ENCODE measurements at places on chromosomes 11 and 22. TPM values are rescaled to one million over a fixed set of nuclear protein-coding genes. Genes with fewer than 3 reads are reported as not detected.

The ACAD8 gene
- total RNA-seq = 22.5 TPM

The SHANK2 gene
- not detected for total RNA-seq

The PHOX2A gene
- not detected for total RNA-seq

The OR51E2 gene
- total RNA-seq = not detected

The LRRC4C gene
- total RNA-seq = not detected

The NCAPD3 gene
- total RNA-seq = 85.9 TPM

The KRTAP5-1 gene
- not detected for total RNA-seq

The MLC1 gene
- total RNA-seq = 0.39 TPM

The ST14 gene
- total RNA-seq = not detected

The CECR2 gene
- total RNA-seq = 0.20 TPM

The CHEK1 gene
- 74.7 TPM for total RNA-seq

The NELL1 gene
- not detected for total RNA-seq

The OR52A5 gene
- total RNA-seq = not detected

The TXNRD2 gene
- total RNA-seq = 19.7 TPM

The IZUMO1R gene
- total RNA-seq = not detected
